ENCODE measurements at places on chromosomes 1 and 21.

GRCh38 chr1:89147678-89148658 lies 22.1 kb upstream of the GBP2 start:
- no peak for DNase-seq

GRCh38 chr1:181430015-181430885 lies 53.1 kb upstream of the CACNA1E start:
- no peak for DNase-seq

DNA sequence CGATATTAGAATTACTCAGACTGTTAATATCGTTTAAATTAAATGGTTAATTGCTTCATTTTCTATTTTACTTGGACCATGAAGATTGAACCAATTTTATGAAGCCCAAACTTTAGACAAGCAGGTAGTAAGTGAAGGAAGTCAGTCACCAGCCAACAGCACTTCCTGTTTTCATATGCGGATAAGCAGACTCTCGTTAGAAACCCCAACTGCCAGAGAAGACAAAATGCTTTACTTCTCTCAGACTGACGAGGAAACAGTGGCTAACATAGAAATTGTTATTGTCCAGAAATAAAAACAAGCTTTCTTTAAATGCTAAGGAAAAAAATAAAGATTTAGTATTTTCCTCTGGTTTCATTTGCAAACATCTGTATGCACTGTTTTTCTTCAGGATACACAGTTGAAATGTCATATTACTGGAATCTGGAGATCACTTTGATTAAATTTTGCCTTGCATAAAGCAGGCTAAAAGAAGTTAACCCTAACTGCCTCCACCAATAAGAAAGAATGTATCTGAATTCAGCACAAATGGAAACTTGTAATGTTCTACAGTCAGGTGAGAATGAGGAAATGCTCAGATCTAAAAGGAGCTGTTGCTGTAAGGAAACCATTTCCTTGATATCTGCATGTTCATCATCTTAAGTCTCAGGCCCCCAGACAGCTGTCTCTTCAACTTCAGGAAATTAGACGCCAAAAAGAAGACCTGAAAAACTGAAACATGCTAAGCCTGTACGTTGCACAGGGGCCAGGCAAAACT lies 129.8 kb upstream of the SAMSN1 start:
- DNase-seq = no peak

DNA sequence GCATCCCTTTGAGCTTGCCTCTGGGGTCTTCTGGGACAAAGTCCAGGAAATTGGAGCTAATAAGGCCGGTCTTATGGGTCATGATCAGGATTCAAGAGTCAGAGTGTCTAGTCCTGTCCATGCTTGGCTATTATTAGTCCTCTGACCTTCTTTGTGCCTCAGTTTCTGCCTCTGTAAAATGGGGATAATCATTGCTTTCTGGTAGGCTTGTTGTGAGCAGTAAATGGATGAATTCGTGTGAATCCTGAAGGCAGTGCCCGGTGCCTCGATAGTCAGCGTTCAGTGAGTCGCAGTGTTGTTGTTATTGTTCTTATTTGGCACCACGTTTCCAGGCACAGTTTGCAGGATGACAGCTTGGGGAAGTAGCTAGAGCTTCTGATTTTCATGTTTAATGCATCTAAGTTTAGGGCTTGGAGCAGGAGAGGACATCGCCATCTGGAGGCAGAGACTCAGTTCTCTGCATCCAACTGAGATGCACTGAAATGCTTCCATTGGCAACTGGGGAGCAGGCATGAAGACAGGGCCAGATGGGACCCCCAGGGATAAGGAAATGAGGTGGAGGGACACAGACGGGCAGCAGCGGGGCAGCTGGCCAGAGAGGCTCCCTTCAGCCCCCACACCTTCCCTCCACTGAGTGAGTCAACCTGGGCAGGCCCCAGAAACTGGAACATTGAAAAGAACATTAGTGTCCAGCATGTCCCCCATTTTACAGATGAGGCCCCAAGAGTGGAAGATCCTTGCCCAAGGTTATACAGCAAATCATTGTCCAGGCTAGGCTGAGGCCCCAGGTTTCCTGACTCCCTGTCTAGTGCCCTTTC lies 160.3 kb downstream of the PTPRU start:
- no peak for DNase-seq

GRCh38 chr1:200223207-200223606 lies 186.6 kb downstream of the ZNF281 start:
- no peak for DNase-seq

- DNase-seq = no peak
These were observed 398.8 kb downstream of the TGFB2 start for GRCh38 chr1:218743861-218744505.

DNA sequence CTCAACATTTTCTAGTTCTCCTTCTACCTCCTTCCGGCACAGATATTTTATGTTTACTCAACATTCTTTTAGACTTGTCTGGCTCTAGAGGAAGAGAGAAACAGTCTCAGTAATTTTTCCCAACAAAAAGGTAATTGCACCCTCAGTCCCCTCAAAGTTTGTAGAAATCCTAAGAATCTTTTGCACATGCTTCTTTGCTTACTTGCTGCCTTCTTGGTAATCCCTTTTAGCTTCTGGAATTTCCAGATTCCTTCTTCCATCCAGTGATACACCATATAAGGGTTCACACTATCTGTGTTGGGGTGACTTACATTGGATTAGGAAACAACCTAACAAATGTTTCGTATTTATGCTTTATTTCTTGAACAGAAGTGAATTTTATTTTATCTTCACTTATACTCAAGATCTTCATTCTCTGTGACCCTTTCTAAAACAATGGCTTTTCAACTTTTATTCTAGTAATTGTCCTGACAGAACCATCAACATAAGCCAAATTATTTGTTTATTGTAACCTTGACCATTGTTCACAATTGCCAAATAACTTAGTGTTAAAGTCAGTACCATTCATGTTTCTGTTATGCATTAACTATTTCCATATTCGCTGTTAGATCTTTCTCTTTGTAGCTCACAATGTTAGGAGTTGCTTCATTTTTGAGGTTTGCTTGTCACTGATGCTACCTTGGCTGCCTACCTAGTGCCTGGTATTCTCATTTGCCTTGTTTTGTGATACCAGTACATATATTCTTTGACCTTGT lies 238.1 kb downstream of the HMCN1 start:
- DNase-seq = no peak

DNA sequence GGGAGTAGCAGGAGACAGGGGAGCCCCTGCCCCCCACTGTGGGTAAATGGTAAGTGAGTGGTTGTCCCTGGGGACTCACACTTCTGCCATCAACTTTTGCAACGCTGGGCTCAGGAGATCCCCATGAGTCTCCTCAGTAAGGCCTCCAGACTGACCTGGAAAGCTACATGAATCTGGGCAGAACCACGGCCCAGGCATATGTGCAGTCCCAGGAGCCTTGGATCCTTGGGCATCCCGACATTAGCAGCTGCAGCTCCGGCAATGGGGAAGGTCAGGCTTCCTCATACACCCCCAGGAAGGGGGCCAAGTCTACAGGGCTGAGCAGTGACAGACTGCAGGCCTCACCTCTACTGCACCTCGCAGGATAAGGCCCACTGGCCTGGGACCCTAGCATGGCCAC lies 868.7 kb upstream of the ADGRL4 start:
- DNase-seq = no peak

DNA sequence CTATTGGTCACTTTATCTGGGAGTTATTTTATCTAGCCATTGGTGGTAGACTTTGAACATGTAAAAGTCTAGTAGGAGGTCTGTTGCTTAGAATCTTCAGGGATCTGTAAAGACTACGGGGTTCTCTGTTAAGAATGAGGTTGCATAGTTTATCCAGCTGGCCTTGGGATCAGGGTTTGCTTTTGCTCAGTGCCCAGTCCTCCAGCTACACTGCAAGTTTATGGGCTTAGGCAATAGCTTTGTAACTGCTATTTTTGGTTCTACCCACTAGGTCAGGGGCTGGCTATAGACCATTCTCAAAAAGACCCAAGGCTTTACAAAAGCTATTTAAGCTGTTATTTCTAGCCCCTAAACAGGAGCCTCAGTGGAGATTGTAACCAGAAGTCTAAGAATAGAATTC lies 9.8 kb downstream of the SH3GLB1 start:
- no peak for DNase-seq

DNA sequence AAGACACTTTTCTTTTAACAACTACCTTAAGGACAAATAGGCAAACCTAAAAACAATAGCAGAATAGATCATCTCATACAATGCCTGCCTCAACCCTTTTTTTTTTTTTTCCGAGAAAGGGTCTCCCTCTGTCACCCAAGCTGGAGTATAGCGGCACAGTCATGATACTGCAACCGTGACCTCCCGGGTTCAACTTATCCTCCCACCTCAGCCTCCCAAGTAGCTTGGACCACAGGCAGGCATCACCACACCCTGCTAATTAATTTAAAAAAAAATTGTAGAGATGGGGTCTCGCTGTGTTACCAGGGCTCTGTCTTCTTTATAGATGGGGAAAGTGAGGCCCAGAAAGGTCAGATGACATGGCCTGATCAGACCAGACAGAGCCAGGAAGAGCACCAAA lies 7.9 kb downstream of the SH3BGRL3 start:
- DNase-seq = no peak

DNA sequence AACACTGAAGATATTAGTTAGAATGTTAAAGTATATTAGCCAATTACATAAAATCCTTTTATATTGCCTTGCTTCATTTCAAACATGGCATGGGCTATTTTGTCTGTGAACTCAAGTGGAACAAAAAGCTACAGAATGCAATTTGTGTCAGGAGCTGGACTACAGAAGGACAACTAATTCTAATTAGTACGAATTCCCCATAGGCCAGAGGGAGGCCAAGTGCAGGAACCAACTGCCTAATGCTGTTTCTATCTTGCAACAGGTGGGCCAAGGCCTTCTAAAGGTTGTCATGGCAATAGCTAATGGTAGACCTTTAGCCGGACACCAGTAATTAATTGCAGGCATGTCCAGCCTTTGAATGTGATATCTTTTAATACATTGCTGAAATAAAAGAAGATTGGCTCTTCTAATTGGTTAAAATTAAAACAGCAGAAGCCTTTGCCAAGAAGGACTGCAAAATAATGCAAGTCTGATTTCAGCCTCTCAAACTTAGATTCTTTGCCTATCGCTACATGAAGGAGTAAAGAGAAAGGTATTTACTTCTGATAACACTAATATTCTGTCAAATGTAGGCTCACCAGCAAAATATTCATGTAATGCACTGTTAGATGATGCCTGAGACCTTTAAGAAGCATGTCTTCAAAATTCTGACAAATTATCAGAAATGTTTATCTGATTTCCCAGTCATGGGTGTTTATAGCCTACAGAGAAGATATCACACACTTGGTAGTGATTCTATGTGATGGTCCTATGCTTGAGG lies 232.1 kb downstream of the LMO4 start:
- no peak for DNase-seq

GRCh38 chr21:37917612-37918011 lies 1.4 kb upstream of the KCNJ6 start:
- no peak for DNase-seq

- DNase-seq = no peak
These were observed 150.0 kb downstream of the PPP1R12B start for GRCh38 chr1:202498542-202498941.

- DNase-seq = no peak
These were observed 12.6 kb downstream of the TINAGL1 start for GRCh38 chr1:31588751-31589515.
